ENCODE measurements at places on chromosomes 1 and 21. TPM values are rescaled to one million over a fixed set of nuclear protein-coding genes. Genes with fewer than 3 reads are reported as not detected.
A peak's percentile ranks its signal among the peaks of the same experiment; 100 is the strongest.

The MPL gene
- total RNA-seq: 0.30 TPM

The C1orf87 gene
- 1.1 TPM for total RNA-seq

The GCSAML gene
- total RNA-seq: 0.11 TPM

DNA sequence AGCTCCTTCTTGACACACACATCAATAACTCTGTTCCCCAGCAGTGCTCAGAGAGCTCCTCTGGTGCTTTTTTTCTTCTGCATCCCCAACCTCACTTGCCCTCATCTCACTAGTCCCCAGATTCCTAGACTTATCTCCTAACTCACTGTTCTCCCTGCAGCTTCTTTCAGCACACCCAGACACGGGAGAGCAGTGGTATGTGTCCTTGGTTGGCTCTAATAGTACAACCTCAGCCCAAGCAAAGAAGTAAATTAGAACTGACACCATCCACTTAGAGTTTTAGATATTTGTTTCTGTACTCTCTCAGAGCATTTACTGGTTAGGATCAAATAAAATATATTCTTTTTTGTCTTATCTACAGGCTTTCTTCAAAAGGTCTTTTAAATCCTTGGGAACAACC lies 201.4 kb upstream of the SNX7 start:
- H3K27me3 ChIP-seq: no peaks in the 10 kb centered on the region
- H3K4me1 ChIP-seq: no peaks in the 10 kb centered on the region
- no peak for DNase-seq
- no peak overlapping the region for H3K4me3 ChIP-seq

- peak; percentile 83 for DNase-seq
- peaks cover 13% of the 10 kb centered on the region for H3K36me3 ChIP-seq
- H3K27ac ChIP-seq: peak overlapping the region; percentile 96
- H3K27me3 ChIP-seq: no peaks in the 10 kb centered on the region
Measured at GRCh38 chr1:203306089-203306964, 1.0 kb downstream of the BTG2 start.

All from spinal cord (tissue), 10 donors.